ENCODE measurements at places on chromosomes 12 and 14.
A peak's percentile ranks its signal among the peaks of the same experiment; 100 is the strongest.

DNA sequence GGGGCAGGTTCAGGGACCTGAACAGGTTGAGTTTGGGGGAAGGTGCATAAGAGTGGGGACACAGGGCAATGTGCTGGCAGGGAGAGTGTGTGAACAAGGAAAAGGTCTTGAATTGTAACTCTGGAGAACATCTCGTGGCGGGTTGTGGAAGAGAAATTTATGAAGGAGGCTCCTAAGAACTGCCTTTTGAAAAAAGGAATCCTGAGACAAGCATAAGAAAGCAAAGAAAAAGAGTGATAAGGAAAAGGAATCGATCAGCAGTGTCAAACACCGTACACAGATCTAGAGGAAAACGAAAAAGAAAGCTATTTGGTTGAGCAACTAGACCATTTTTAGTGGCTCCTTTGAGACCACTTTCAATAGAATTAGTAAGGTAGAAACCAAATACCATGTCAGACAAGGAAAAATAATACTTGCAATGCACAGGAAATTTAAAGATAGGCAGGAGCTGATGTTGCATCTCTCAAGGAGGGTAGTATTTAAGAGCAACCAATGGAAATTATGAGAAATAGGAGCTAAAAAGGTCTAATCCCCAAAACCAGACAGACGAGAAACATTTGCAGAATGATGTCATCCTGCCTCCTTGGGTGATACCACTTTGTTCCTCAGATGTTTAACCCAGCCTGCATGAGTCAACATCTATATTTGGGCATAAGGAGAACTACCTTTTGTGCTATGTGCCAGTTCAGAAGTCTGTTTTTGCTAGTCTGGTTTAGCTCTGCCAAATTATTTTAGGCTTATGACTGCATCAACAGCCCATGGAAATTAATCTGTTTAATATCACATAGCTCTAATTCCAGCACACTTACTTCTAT is 64.5 kb upstream of the STK38L start:
- peak; percentile 96 for DNase-seq

GRCh38 chr12:54381136-54381535 is 3.4 kb downstream of the ZNF385A start:
- no peak for DNase-seq

GRCh38 chr14:92506231-92506630 is 7.3 kb upstream of the RIN3 start:
- no peak for DNase-seq

DNA sequence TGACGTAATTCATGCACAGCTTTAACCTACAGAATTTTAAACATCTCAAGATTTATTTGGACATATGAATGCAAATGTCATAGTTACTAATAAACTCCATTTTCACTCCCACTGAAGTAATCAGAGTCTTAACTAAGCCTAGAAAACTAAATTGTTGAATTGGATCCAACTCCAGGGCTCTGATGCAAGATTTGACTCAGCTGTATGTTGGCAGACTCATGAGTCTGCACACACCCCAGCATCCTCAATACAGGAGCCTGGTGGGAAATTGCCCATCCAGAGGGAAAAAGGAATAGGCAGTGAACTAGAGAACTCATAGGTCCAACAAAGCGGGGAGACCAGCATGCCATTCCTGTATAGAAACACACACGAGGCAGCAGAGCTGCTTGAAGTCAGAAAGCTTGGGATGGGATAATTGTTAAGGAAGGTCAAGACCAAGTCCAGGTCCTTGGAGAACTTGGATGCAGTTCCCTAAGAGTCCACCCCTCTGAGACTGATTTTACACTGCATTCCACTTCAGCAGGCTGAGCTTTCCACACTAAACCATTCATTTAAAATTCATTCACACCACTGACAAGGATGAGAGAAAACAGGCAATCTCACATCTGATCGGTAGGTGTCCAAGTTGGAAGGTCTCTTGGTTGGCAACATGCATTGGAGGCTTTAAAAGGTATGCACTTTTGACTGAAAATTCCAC is 14.4 kb downstream of the TMTC1 start:
- peak; percentile 13 for DNase-seq

GRCh38 chr14:58637391-58638230 is at the start of gene DACT1:
Gene DACT1, plus strand, starts transcription at chr14:58637962. Its CDS starts 241 bp downstream, at chr14:58638203.
- DNase-seq, result peak; percentile 87

DNA sequence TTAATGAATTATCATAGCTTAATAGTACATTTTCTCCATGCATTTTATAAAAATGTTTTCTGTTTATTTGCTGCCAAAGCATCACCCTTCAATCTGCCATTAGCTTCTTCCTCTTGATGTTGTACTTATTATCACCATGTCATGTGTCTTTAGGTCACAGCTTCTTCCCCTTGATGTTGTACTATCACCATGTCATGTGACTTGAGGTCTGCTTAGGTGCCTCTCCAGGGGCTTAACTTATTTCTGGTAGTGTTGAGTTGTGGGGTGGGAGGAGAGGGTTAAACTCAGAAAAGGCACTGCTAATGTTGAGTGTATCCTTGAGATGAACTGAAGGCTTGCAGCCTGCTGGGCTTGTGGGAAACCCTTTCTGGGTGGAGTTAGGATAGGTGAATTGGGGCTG is 87.8 kb downstream of the DAAM1 start:
- no peak for DNase-seq

- no peak for DNase-seq
These were observed 85.5 kb downstream of the PDE3A start for GRCh38 chr12:20453756-20454310.

GRCh38 chr12:93390549-93391297 is 13.0 kb downstream of the NUDT4 start:
- DNase-seq, result no peak

DNA sequence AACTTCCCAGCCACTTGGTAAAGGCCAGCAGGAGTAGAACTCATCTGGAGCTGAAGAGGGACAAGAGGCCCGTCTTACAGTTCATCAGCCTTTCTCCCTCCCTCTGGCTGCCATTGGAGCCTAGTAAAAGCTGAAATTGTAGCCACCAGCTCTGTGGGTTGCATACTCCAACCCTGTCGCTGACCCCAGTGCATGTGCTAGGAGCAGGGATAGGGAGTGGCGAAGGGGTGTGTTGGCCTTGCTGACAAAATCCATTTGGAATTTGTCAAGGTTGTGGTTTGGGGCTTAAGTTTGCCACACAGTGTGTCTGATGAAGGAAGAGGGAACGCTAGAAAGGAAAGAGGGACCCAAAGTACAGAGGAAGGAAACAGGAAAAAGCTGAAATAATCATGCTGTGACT is 4.0 kb upstream of the ARF3 start:
- peak; percentile 51 for DNase-seq

DNA sequence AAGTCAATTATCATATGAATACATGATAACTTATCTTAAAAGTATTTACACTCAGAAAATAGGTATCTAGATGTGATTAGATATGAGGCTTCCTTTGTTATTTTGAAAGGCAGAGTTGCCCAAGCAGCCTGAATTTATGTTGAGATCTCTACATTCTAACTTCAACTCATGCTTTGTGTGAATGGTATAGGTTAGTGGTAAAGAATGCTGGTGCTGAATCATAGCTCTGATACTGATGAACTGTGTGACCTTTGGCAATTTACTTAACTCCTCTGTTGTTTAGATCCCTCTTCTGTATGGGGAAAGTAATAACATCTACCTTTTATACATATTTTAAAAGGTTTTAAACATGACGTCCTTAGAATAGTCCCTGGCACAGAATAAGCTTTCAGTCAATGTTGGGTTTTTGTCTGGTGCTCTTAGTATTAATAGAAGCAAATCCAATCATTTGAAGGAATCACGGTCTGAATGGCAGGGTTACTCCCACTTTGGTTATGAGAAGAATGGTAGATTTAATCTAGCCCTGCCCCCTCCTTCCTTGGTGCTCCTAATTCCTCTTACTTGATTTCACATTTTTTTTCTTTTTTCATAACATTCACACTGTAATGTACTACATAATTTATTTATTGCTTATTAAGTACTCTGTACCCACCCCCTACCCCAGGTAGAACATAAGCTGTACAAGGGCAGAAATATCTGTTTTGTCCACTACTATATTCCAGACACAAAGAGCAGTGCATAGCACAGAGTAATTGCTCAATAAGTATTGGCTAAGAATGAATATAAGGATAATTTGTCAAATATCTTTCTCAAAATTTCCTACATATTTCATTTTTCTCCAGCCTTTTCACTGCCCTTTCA is 203.3 kb upstream of the KRR1 start:
- no peak for DNase-seq

GRCh38 chr12:67047634-67048033 is 221.5 kb upstream of the CAND1 start:
- no peak for DNase-seq

DNA sequence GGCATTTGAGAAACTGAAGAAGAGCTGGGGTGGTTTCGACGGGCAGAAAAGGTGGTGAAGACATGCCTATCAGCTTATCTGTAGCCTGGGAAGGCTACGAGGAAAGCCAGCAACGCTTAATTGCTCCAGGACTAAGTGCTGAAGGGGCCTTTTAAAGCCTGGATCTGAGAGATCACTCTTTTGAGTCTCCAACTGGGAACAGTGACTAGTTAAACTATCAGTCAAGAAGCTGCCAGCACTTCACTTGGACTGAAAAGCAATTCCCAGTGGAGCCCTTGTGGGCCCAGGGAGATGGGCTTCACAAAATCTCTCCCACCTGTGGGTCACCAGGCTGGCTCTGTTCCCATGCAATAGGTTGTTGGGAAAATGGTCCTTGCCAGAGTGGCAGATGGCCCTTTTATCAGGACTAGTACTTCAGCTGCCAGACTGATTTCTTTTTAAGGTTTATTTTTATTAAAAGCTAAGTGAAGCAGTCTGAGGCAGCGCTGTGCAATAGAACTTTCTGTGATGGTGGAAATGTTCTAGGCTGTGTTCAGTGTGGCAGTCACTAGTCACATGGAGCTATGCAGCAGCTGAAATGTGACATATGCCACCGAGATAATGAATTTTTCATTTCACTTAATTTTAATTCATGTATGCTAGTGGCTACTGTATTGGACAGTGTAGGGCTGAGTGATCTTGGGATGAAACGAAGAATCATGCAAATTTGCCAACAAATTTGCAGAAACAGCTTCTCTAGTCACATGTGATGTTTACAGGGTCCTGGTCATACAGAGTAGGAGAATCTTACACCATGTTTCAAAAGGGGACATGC is 276.8 kb downstream of the PCNX1 start:
- no peak for DNase-seq

- no peak for DNase-seq
These were observed 224.8 kb downstream of the ASCL1 start for GRCh38 chr12:103182299-103182698.

DNA sequence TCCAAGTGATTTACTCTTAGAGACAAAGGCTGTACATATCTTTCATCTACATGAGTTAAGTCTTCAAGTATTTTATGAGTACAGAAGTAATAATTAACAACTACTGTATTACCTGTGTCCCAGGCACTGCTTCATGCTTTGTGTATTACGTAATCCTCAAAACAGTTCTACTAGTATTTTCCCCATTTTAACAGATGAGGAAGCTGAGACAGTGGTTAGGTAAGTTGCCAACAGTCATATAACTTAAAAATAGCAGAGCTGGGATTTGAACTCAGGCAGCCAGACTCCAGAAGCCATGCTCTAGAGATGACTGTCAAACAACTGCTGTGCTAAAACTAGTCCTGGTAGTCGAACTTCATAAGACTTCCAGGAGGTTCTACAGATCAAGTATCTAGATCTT is 10.7 kb downstream of the TRMT5 start:
- no peak for DNase-seq

- peak; percentile 45 for DNase-seq
These were observed 106.8 kb downstream of the TMEM260 start for GRCh38 chr14:56686416-56686815.

DNA sequence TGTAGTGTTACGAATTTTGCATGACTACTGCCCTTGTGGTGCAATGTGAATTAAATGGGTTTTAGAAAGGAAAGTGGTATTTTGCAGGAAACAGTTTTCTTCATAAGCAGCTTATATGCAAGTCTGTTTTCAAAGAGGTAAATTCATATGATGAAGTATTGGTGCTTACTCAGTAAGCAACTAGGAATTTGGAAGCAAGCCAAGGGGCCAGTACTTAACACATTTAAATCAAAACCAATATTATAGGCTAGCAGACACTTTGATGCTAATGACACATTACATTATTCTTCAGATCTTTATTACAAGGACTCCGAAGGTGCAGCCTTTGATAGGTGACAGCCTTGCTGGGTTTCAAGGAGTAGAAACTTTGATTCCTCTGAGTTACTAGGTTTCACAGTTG is 23.1 kb downstream of the MGAT4C start:
- peak; percentile 5 for DNase-seq

DNA sequence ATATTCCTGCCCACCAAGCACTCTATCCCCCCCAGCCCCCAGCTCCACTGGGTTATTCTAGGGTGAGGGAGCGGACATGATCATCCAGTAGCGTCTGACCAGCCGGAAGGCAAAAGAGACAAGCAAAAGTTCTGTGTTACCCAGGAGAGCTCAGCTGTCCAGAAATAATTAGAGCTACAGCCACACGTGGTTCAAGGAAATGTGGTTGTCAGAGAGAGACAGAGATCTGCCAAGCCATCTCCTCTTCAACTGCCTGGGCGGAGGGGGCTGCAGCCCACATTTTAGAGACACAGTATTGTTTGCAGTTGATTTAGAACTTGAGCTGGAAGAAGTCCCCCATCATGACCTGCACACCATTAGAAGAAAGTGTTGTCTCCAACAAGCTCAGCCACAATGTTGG is 30.4 kb downstream of the DAO start:
- DNase-seq, result no peak

- DNase-seq, result peak; percentile 74
These were observed 36.8 kb upstream of the GPR68 start for GRCh38 chr14:91281346-91281745.

DNA sequence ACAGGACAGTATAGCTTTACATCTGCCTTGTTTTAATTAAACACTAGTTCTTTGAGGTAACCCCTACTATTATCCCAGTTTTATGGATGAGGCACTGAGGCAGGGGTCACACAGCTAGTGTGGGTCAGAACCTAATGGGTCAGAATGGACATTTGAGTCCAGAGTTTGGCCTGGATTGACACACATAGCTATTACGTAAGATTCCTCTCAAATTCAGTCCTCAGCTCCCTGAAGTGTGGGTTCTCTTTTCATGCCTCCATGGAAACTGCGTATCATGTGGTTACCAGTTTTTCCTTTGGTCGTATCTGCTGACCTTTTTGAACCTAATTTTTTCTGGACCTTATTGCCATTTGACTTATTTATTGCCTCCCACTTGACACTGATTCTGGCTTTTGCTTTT is 40.4 kb downstream of the PSEN1 start:
- DNase-seq, result no peak

GRCh38 chr14:32820682-32821081 is 118.0 kb upstream of the NPAS3 start:
- no peak for DNase-seq
